ENCODE measurements at places on chromosomes 4 and X. TPM values are rescaled to one million over a fixed set of nuclear protein-coding genes. Genes with fewer than 3 reads are reported as not detected.

DNA sequence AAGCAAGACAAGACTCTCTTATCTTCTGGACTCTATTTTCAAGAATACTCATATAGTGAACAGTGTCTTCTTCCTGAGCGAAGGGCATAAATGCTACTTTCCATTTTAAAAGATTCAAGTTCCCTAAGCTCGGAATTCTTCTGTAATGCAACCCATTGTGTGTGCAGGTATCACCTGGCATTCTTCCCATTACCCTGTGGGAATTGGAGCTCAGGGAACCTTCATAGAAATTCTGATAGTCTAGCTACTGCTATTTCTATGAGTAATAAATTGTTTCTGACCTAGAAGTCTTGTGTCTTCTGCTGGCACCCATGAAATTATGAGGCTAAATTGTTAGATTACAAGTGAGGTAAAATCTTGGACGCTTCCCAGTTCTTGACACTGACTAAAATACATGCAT is 324.1 kb upstream of the DIPK2B start:
- ATAC-seq: no peak

DNA sequence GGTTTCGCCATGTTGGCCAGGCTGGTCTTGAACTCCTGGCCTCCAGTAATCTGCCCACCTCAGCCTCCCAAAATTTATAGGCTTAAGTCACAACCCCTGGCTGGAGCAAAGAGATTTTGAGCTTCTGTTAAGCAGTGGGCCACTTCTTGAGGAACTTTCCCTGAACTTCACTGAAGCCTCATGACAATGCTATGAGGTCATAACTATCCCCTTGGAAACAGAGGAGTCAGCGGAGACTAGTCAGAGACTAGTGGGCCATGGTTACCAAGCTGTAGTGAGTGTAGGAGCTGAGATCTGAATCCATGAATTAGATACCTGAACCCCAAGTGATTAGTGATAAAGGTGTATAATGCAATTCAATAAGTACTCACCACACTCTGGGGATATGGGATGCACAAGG is 145.1 kb upstream of the MSX1 start:
- ATAC-seq: no peak

DNA sequence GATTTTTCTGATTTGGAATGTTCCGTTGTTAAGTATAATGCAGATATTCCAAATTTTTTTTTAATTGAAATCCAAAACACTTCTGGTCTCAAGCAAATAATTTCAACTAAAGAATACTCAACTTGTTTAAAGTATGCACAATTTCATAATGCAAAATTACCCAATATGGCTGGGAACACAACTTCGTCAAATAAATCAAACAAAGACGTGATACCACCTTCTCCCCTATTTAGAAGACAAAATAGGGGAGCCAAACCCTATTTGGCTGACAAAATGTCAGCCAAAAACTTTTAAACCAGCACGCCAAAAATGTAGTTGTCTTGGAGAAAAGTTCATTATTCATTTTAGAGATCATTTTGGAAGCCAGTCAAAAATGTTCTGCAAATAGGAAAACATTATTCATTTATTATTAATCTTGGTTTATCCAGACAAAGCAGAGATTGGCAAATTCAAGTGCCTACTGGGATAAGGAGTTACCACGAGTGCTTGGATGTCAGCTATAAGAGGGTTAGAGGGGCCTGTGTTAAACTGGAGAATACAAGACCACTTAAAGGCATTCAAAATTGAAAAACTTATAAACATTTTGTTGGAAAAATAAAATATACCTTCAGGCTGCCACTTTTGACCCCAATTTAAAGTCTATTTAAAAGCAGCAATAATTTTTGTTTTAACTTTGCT is 3.3 kb upstream of the TKTL2 start:
- ATAC-seq: peak; percentile 71

The EDNRA gene
- total RNA-seq: 9.5 TPM

All from gastroesophageal sphincter (tissue), 4 donors.